ENCODE measurements at places on chromosomes 3 and 15.
A peak's percentile ranks its signal among the peaks of the same experiment; 100 is the strongest.

- DNase-seq: no peak
Measured at GRCh38 chr3:136075811-136076210, 110.3 kb downstream of the PPP2R3A start.

DNA sequence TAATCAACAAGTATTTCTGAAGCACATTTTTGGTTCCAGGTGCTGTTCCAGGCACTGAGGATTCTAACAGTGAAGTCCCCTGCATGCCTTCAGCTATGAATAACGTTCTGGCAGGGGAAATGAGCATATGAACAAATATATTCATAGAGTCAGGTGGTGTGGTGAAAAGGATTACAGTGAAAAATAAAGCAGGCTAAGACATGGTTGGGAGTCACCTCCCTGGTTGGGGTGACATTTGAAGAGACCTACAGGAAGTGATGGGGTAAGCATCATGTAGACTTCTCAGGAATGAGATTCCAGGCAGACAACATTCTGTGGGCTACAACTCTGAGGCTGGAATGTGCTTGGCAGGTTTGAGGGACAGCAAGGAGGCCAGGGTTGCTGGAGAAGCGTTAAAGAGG, 15.0 kb downstream of the FRMD4B start:
- no peak for DNase-seq

GRCh38 chr3:56758539-56758981, 43.2 kb downstream of the ARHGEF3 start:
- DNase-seq: peak; percentile 86

DNA sequence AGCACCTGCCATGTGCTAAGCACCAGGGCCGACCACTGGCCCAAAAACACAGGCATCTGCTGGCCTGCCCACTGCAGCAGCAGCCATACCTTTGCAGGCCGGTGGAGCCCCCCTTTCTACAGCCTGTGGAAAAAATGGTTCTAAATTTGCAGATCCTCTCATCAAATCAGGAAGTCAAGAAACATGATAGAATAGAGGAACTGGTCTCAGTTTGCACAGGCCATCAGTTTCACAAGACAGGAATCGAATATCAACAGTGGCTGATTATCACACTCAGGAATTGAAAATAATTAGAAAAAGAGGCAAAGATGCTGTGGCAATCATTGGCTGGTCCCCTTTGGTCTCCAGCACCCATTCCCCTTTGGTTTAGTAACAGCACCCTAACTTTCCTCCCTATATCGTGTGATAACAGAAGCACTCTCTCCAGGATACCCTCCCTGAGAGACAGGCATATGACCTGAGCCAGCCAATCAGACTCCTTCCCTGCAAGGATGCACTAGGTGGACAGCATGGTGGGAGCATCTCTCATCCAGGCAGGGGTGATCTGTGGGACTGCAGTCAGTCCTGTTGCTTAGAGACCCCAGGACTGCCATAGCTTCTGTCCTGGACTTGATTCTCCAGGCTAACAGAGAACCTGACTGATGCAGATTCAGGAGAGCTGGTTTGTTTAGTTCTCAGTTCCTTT, 3.5 kb upstream of the PAK6 start:
- DNase-seq: no peak

- DNase-seq: no peak
Measured at GRCh38 chr3:30538791-30539190, 67.6 kb upstream of the TGFBR2 start.

GRCh38 chr3:143351895-143352608, 232.5 kb downstream of the CHST2 start:
- no peak for DNase-seq

DNA sequence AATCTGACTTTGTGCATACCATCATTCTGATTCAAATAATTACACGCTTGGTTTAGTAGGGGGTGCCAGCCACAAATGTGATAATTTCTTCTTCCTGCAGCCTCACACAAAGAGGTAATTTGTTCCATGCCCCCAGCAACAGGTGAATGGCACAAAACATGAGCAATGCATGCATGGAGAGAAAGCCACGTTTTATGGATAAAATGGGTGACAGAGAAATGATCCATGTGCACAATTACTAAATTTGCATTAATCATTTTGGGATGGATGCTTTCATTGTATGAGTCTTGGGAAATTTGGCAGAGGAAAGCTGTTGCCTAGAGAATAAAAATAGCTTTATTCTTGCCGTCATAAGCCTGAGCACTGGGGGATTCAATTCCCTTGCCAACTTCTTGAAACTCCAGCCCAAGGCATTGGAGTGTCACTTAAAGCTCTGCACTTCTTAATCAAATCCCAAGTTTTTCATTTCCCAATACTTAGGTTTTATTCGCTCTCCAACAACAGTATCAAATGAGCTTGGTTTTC, 411.6 kb downstream of the GBE1 start:
- DNase-seq: no peak

DNA sequence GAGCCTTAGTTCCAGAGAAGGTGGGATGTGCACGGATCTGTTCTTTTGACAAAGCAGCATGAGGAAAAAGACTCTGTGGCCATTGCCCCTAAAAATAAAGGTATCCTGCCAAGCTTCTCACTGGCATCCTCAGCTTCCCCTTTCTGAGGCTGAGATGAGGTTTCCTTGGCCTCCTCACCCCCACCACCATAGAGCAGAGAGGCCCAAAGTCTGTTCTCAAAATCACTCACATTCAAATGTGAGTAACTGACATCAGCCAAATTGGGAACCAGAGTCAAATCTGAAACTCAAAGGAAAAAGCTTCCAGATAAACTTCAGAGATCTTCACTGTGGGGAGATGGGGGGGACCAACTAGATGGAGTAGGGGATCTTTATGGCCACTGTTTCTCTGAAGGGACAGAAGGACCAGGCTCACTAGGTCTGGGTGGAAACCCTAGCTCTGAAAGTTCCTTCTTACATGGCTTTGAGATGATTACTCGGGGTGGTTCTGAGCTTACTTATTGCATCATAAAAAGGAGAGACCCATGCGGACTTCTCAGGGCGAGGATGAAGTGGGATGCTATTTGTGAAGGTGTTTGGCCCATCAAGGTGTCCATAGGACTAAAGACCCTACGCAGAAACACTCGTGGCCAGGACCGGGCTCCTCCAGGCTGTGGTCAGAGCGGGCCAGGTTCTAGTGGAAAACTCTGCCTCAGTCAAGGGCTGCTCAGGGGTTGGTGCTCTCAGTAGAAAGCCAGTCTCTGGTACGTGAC, 61.5 kb upstream of the MEF2A start:
- DNase-seq: no peak

GRCh38 chr15:91885714-91886270, 32.3 kb downstream of the SLCO3A1 start:
- DNase-seq: no peak

GRCh38 chr3:77039606-77040171, at the start of gene ROBO2:
ROBO2 (plus strand) TSS chr3:77040099; CDS start chr3:77040786, 687 bp downstream.
- DNase-seq: no peak

DNA sequence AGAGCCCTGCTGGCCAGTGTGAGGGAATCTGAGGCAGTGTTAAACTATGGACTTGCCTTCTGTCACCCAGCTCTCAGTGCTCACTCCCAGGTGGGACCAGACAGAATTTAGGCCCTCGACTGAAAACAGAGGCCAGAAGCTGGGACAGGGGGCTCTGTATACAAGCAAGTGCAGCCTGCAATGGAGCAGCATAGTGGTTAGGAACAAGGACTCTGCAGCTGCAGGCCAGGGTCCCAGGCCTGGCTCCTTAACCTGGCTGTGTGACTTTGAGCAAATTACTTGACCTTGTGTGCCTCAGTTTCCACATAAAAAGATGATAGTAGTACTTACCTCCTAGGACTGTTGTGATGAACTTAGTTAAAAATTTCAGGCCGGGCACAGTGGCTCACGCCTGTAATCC, 39.8 kb downstream of the CMTM7 start:
- no peak for DNase-seq

GRCh38 chr3:121863801-121864200, 28.8 kb downstream of the EAF2 start:
- no peak for DNase-seq

GRCh38 chr3:191135175-191135574, 63.9 kb upstream of the OSTN start:
- no peak for DNase-seq

DNA sequence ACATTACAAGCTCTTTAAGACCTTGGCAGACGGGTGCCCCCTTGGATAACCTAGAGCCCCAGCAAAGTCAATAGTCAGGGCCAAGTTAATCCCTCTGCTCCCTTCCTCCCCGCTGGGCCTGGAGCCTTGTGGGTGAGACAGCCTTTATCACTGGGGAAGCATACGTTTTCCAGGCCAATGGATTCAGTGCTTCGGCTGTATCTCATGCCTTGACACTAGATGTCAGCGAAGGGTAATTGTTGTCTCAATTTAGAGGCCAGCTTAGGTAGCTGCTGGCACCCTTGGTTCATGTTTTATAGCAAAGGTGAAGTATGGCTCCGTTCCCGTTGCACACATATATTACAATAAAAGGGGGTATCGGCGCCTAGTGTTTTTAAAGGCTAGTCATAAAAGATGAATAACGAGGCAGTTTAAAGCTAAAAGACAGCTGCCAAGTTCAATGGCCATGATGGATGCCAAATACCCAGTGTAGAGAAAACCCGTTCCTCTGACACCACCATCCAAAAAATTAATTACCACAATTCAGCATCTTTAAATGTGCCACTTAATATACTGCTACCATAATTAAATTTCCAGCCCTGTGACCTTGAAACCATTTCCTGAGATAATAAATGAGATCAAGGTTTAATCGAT, 52.3 kb upstream of the BNIP2 start:
- DNase-seq: peak; percentile 18

All from HepG2 (cell line).